ENCODE measurements at places on chromosomes 12 and 14.

- no peak for DNase-seq
These were observed 142.3 kb upstream of the CPNE8 start for GRCh38 chr12:39047539-39048262.

GRCh38 chr12:77122236-77122635 lies 56.9 kb upstream of the E2F7 start:
- DNase-seq = no peak

GRCh38 chr12:4133029-4133428 lies 140.5 kb upstream of the CCND2 start:
- DNase-seq = no peak

GRCh38 chr14:77580477-77580876 lies 36.0 kb downstream of the SPTLC2 start:
- DNase-seq = no peak

DNA sequence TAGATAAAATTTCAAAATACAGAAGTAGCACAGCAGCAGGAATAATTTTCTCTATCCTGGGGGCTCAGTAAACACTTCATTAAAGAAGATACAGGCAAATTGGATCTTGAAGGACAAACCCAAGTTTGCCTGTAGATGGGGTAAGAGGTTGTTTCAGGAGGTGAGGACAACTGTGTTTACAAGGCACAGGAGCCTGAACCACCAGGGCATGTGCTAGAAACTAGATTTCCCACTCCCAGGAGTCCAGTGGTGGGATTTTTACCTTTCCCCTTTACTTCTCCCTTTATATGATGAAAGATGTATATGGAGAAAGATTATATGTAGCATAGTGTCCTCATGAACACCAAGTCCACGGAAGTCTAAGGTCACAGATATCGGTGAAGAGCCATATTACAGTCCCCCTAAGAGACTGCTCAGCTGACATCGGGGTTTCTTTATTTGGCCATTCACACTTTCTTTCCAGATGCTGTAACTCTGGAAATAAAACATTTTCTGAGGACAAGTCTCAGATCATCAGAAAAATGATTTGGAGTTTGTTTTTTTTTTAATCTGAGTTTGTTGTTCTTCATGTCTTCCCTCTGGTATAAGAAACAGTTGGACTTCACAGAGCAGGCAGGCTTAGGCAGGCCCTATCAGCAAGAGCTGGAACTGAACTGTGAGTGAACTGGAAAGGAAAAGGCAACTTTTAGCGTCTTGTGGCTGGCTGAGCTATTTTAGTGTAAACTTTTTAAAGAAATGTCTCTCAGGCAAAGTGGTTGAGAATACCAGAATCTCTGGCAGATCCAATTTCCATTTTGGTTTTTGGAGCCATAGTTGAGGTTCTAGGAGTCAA lies 8.0 kb upstream of the EVL start:
- no peak for DNase-seq

DNA sequence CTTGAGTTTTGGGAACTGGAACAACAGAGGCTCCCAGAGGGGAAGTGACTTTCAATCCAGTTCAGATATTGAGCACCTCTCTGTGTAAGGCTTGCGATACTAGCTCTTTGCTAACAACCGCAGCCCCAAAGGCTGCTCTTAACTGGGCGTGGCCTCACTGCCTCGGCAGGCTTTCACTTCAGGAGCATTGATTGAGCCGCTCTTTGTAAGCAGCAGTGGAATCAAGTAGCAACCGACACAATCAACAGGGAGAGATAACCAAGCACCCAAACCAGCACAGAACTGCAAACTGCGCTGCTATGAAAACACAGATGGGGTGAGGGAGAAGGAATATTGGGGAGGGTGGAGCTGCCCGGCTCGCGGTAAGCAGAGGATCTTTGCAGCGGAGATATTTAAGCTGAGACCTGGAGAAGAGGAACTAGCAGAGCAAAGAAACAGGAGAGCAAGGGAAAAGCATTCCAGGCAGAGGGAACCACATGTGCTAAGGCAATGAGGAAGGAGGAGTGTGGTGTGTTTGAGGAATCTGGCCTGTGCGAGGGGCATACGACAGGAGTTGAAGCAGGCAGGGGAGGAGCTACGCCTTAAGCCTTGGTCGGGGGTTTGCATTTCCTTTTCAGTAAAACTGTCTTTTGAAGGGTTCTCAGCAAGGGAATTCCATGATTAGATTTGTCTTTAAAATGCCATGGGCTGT lies 17.3 kb upstream of the YY1 start:
- no peak for DNase-seq

DNA sequence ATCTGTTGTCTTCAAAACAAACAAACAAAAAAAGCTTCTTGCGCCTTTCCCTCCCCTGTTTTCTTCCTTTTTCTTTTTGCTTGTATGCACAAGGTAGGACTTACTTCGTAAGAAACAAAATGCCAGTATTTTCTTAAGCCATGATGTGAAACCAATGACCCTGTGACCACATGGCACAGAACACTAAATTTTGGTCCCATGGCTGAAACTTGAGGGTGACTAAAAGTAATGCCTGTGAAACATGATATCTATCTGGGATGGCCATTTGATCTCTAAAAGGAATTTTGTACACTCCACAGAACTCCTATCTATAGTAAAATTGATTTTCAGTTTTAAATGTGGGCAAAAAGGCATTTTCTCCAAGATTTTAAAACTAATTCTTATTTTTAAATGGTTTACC lies 63.6 kb downstream of the PAPOLA start:
- no peak for DNase-seq

DNA sequence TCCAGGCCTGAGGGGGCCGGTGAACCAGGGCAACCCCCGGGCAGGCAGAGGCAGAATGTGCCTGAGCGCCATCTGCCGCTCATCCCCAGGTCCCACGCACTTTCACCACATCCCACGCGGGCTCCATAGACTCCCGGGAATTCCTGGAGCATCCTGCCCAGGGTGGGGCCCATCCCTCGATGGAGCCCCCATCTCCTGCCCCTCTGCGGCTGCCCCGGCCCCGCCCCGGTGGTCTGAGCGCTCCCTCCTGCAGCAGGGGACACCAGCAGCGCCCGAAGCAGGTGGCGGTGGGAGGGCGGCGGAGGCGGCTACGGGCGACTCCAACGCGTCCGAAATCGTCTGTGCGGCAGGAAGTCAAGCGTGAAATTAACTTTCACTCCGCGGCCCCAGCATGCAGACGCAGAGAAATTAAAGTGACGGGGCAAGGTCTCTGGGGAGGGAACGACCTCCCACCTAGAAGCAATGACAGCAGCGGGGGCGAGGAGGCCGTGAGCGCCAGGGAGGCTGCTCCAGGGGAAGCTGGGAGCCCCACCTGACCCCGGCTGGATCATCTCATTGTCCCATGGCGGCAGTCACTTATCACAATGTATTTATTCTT lies 122.2 kb downstream of the NCOR2 start:
- DNase-seq = no peak

DNA sequence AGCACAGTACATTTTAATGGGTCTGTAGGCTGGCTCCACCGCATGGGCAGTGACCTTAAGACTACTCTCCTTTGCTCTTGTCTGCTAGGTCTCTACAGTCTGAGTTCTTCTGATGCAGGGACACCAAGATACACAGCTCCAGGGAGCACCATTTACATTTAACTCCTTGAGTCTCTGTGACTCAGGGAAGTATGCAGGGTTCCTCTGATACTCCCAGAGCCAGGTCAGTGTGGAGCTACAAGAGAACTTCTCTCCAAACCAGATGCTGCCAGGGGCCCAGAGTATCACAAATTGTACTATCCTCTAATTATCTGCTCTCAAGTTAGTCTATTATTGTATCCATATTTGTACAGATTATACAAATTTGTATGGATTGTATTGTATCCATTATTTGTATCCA lies 15.2 kb downstream of the ZFP36L1 start:
- DNase-seq = no peak

DNA sequence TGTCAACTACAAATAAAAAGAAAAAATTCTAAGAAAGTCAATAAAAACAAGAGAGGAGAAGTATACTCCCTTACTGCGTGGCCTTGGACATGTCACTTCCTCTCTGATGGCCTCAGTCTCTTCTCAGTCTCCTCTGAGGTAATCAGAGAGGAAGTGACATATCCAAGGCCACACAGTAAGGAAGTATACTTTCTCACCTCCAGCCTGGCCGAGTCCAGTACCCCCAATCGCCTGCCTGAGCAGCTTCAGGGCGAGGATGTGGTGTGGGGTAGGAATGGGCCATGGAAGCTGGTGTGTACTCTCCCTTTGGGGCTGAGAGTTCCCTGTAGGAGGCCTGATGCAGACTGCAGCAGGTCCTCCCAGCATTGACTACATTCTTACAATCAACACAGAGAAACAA lies 15.8 kb downstream of the VDR start:
- no peak for DNase-seq
